CD8-positive, alpha-beta T cell (primary cell): ENCODE measurements at places on chromosomes 1 and 21.

DNA sequence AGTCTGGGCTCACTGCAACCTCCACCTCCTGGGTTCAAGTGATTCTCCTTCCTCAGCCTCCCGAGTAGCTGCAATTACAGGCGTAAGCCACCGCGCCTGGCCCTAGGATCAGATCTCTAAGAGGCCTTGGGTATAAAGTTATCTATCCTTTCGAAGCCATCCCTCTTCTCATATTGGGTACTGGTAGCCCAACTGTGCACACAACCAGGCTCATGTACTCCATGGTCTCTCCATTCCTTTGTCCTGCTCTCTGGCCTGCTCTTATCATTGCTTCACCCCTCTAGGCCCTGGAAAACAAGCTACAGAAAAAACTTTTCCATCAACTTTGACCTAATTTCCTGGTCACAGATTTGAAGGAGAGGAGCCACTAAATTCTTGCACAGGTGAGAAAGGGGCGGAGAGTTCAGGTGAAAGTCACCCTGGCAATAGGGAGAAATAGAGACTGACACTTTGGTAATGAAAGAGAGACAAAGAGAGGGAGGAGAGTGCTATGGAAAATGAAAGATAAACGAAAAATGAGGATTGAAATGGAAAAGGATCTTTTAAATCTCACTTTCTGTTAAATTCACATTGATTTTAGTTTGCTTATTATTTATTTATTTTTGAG, 6.0 kb downstream of the TXNIP start:
- no peak for DNase-seq

DNA sequence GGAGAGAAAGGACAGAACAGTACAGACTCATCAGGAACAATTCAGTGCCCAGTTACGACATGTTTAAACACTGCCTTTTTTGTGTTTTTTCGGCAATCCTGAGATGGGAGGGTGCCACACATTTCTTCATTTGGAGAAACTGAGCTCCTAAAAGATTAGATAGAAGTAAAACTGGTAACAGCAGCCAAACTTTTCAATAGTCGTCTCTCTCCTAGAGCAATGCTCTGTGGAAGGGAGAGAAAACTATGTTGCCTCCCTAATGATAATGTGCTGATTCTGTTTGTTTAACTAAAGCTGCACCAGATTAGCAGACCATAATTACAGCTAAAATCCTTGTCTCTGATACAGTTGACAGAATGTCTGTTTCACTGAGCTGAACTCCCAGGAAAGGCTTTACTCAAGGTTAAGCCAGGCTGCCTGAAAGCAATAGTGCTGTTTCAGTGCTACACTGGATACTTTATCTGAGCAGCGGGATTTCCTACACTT, 76.2 kb upstream of the CXADR start:
- DNase-seq, result no peak

DNA sequence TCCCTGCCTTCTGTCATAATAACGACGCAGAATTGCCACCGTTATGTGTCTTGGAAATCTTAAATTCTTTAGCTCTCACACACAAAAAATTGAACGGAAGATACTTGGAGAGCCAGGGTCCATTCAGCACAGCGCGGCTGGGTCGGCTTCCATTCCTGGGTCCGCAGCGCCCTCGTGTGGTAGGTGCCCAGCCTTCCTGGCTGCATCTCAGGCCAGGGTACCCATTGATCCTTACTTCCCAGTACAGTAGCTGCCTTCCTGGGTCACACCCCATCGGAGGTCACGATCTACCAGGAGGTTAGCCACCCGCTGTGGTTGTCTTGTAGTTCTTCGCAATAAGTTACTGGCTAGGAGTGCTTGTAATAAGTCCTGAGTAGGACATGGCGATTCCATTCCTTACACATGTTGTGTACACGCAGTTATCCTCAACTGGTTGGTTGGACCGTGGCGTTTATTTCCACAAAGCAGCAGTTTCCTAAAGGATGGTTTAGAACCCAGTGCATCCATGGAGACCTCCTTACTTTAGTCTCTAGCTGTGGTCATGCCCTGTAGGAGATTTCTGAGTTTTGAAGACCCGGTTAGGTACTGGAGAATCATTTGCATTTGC, 9.9 kb upstream of the MTARC1 start:
- peak; percentile 63 for DNase-seq

GRCh38 chr1:14390816-14391215, 207.7 kb upstream of the KAZN start:
- DNase-seq, result no peak

- no peak for DNase-seq
These were observed 75.5 kb upstream of the MACF1 start for GRCh38 chr1:39128959-39129358.

- no peak for DNase-seq
These were observed 10.9 kb downstream of the KCNAB2 start for GRCh38 chr1:6056572-6056948.

GRCh38 chr1:39117899-39118450, 86.5 kb upstream of the MACF1 start:
- DNase-seq, result no peak

- DNase-seq, result no peak
These were observed 29.2 kb downstream of the EPHB2 start for GRCh38 chr1:22739648-22740385.

GRCh38 chr1:216805233-216805632, 82.0 kb upstream of the ESRRG start:
- no peak for DNase-seq

- no peak for DNase-seq
These were observed 6.1 kb upstream of the TINAGL1 start for GRCh38 chr1:31570228-31570627.

- DNase-seq, result peak; percentile 38
These were observed 602 bp downstream of the SH3BGRL3 start for GRCh38 chr1:26280333-26281042.

DNA sequence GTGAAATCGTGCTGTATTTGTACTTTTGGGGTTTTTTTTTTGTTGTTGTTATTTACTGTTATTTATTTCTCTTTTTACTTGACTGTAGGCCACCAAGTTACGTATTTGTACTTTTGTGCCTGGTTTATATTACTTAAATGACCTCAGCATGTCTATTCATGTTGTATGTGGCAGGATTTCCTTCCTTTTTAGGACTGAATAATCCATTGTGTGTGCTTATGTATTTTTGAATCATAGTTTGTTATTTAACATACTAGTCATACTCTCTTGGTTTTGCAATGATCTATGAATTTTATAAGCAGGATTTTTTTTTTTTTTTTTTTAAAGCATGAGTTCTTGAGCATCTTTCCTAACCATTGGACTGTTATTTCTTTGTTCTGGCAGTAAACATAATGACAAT, 51.2 kb downstream of the RNF2 start:
- DNase-seq, result no peak

DNA sequence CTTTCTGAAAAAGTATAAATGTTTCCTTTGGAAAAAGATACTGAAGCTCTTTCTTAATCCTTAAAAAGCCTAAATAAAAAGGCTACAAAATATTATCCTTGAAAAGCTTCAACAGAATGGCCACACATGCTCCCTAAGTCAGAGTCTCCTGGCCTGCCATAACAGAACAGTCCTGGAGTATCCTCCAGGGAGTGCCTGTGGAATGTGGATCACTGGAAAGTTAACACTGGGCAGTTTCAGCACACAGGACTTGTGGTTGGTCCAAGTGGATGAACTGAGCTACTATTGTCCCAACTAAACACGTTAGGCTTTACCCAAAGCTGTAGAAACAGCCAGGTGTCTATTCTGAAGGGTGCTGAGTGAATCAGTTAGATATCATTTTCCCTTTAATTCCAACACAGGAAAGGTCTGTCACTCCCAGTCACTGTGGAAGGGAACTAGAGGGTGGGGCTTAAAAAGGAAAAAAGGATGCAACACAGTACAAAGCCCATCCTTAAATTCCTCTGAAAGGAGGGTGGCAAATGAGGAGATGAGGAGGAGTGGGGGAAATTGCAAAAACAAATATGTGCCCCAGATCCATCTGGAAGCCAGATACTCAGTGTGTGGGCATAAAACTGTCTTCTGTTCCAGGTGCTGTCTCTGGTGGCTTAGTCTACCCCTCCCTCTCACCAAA, 196.3 kb upstream of the SPAG17 start:
- DNase-seq, result no peak

DNA sequence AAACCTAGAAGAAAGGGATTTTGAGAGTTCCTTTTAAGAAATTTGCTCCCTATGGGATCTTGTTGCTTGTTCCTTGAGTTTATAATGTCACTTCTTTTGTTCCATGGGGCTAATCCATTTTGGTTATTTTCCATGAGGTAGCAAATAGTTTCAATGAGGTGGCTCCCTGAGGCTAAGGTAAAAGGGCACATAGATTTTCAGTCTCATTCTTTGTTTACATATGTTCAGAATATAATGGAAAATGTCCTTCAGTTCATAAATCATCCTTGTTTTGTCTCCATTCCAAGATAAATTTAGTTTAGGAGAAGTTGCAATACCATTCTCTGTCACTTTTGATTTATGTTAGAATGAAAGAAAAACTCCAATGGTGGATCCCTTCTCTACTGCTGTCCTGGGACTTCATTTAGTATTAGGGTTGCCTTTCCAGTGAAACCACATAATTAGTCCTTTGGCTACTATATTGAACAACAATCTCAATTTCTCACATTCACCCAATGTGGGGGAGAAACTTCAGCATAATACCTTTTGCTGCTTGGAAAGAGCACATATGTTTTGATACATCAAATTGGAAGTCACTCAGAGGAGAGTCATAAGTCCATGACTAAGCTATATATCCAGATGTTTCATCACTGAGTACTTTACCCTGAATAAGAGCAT, 80.9 kb upstream of the ADAMTS5 start:
- DNase-seq, result no peak
